ENCODE measurements at places on chromosomes 11 and 22.

DNA sequence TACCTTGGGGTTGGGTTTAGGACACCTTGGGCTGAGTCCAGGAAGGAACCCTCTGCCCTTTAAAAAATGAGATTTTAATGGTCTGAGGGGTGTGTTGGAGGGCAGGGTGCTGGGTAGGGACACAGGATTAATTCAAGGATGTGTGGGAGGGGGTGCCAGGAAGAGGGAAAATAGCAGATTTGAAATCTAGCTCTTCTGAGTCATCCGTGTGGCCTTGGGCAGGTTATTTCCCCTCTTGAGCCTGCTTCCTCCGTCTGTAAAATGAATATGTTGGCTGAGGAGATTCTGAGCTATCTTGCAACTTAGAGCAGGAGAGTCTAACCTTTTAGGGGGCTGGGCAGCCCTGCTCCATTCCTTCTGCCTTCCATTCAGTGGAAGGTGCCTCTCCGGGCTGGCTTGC, 3.0 kb downstream of the TSPAN18 start:
- DNase-seq: no peak

GRCh38 chr22:19879643-19879991, 24.9 kb upstream of the GNB1L start:
- DNase-seq: no peak

DNA sequence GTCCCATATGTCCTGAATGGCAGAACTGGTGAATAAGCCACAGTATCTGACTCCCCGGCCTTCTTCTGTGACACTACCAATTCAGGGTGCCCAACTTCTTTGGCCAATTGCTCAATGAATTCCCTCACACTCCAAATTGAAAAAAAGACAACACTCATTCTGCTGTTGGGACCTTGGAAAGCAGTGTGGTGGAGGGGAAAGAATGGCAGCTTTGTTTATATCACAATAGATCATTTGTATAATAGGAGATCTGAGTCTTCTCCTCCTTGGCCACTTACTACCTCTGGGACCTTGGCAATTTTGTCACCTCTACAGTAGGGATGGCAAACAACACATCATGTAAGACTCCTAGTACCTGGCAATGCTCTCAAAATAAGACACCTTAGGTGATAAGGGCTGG, 64.6 kb downstream of the OPCML start:
- no peak for DNase-seq

- no peak for DNase-seq
Observed at GRCh38 chr22:19798891-19799293, 38.3 kb downstream of the TBX1 start.

DNA sequence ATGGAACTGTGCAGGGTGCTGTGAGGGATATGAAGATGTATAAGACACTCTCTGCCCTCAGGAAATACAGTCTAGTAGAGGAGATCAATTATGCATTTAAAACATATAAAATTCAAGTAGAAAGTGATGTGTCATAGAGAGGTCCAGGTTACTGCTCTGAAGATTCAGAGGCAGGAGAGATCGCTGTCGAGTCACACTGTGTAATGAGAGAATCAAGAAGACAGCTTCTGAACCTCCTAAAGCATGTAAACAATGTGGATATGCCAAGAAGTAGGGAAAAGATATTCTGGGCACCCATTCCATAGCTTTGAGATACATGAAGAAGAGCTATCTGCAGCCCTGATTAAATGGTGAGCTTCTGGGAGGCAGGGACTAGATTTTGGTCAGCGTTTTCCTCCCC, 16.7 kb downstream of the SSH3 start:
- no peak for DNase-seq

Measured in RPMI8226 (cell line).